T-cell (primary cell): ENCODE measurements at places on chromosomes 13 and 19. TPM values are rescaled to one million over a fixed set of nuclear protein-coding genes. Genes with fewer than 3 reads are reported as not detected.

DNA sequence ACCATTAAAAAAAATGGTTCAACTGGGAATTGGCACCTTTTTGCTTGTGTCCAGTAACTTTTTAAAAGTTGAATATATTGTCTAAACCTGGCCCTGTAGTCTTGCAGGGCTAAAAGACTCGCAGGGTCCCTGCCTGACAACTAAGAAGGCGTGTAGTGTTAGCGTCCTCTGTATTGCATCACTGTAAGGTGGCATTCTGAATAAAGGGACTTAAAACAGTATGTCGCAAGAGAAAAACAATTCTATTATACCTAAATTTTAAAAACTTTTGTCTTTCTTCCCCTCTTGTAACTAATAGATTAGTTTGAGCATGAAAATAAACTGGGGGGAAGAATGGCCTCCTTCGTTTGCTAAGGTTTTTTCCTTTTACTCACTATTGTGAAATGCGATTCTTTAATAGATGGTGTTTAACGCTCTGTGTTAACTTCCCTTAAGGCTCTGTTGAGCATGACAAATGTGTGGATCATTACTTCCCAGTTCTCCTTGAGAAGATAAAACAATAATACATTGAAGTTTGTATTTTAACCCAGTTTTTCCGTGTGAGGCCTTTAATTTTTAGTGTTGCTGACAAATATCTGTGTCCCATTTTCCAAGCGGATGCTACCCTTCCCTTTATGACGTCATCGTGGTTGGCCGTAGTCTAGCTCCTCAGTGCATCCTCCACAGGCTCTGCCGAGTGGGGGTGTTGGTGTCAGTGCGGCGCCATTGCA lies 134.6 kb downstream of the KATNAL1 start:
- DNase-seq: no peak

DNA sequence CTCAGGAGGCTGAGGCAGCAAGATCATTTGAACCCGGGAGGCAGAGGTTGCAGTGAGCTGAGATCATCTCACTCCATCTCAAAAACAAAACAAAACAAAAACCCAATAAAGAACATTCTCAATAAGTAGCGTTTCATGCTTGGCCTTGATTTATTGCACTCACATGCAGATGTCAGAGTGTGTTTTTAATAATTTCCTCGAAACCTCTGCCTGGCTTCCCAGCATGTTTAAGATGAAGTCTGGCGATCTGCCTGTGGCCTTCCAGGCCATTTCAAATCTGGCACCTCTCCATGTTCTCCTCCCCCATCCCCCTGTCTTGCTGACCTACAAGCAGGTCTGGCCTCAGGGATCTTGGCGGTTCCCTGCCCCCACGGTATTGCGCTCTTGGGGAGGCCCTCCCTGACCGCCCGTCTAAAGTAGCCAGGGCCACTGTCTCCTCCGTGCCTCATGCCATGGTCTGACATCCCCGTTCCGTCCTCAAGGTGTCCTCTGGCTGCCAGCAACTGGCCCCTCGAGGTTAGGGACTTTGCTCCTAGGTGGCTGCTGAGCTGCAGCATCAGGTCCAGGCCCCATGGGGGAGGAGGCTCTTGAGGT lies 1.6 kb downstream of the WDR88 start:
- no peak for DNase-seq

- DNase-seq: no peak
Observed at GRCh38 chr19:50475736-50476223, 527 bp upstream of the EMC10 start.

DNA sequence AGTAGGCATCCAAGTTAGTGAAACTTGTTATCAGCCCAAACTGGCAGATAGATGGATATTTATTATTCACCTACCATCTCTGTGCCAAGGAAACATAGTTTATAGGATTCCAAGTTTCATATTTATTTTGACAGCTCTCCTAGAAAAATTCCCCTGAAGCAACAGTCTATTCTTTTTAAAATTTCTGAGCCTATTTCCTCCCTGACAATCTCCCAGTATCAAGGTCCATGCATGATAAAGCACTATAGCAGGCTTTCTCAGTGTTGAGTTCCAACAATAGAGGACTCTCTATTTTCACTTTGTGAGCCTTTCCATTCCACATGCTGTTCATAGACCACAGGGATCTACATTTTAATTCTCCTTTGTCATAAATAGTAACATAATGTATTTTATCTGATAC lies 312.6 kb downstream of the SLITRK6 start:
- DNase-seq: no peak

TRAPPC6A gene
- total RNA-seq: 92.4 TPM

ZNF793 gene
- total RNA-seq: 11.0 TPM

ARID3A gene
- total RNA-seq: 12.0 TPM
